Upper lobe of left lung (tissue), 6 donors: ENCODE measurements at places on chromosomes 16 and 17.
A peak's percentile ranks its signal among the peaks of the same experiment; 100 is the strongest.

DNA sequence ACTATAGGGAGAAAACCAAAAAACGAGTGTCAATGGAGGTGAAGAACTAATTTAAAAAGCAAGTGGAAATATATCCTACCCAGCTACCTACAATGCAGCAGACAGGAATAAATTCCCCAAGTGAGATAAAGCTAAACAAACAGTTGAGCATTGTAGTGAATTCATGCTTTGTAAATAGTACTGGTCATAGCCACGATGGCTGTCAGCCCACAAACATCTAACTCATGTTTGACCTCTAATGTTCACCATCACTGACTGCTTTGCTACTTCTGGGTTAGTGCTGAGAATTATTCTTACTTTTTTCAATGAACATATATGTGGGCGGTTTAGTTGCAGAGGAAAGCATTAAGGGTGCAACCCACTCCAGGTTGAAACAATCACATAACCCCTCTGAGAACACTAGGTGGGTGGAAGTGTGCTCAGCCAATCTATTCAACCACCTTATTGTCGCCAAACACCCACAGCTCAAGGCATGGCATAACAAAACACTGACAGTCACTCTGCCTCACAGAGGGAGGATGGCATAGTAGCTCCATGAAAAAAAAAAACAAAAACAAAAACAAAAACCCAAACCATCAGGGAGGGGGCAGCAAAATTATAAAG is 264.1 kb downstream of the ZFHX3 start:
- DNase-seq: no peak

- DNase-seq: peak; percentile 90
These were observed 77.1 kb downstream of the USP31 start for GRCh38 chr16:23072084-23072599.

- DNase-seq: no peak
These were observed 414.3 kb downstream of the MAF start for GRCh38 chr16:79186196-79186595.

DNA sequence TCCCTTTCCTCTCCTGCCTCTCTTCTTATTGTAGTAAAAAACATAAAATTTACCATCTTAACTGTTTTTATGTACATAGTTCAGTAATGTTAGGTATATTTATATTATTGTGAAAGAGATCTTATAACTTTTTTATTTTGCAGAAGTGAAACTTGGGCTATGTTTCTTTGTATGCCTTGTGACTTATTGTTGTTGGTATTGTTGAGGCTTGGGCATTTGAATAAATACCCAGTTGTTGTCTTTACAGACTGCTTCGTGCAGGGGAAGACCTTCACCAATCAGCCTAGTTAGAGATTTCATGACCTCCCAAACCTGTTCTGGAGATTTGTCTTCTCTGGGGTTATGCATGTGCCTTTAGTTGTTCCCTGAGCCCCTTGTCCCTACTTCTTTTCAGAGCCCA is 31.9 kb downstream of the REXO5 start:
- DNase-seq: no peak

DNA sequence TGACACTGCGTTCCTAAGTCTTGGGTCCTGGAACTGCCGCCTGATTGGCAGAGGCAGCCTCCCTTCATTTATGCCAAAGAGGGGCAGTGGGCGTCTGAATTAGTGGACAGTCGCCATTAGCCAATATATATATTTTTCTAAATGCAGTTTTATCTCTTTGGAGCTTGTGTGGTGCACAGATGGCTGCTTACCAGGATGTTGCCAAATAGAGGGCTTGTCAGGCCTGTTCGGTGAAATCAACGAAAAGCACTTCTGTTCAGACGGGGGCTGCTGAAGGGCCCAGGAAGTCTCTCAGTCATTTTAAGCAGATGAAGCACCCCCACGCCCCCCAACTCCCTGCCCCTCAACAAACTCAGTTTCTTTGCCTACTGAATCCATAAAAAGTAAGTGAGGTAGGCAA is 66.0 kb downstream of the RAP1GAP2 start:
- DNase-seq: no peak

DNA sequence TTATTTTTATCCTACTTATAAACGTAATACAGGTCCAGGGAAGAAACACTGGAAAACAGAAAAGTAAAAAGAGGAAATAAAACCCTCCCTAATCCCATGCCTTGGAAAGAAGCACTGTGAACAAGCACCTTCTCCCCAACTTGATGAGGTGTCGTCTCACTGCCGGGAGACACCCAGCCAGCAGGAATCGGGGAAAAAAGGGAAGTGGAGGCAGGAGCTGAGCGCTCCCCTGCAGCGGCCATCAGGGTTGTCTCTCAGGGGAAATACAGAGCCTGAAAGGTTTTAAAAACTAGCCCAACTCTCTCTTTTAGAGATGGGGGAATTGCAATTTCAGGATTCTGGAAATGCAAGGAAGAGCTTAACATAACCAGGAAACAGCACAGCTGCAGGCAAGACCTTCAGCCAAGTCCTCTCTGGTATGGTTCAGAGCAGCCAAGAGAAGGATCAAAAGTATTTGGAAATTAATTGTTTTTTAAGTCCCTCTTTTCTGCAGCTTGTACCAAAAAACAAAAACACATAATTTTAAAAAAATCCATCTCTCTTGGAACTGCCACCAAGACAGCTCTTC is 96.3 kb upstream of the RCVRN start:
- no peak for DNase-seq

GRCh38 chr16:46926470-46927225 is 42.5 kb downstream of the GPT2 start:
- no peak for DNase-seq

DNA sequence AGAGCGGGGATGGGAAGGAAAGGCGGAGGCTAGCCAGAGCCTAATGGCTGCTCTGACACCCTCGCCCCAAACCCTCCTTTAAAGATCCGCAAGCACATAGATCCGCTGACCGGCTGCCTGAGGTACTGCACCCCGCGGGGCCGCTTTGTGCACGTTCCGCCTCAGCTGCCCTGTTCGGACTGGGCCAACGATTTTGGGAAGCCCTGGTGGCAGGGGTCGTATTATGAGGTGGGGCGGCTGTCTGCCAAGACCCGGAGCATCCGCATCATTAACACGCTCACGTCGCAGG is 663 bp downstream of the CYB5D1 start:
- peak; percentile 28 for DNase-seq

GRCh38 chr16:83059237-83059636 is 432.5 kb downstream of the CDH13 start:
- DNase-seq: no peak

GRCh38 chr16:28090646-28091377 is 27.3 kb upstream of the GSG1L start:
- no peak for DNase-seq

DNA sequence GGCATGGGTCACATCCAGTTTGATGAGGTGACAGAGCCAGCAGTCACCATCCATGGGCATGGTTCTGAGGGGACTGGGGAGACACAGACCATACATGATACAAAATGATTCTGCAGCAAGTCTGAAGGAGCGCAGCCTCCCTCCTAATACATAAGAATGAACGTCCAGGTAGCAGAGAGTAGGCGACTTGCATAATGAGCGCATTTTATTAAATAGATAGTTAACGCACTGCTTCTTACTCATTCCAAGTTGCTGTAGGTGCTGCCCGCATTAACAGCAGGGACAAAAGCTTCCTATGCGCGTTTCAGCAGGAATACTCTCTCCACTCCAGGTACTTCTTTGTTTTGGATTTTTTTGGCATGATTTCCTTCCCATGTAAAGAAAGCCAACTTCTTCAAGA is 73.8 kb downstream of the SLC5A11 start:
- DNase-seq: no peak

DNA sequence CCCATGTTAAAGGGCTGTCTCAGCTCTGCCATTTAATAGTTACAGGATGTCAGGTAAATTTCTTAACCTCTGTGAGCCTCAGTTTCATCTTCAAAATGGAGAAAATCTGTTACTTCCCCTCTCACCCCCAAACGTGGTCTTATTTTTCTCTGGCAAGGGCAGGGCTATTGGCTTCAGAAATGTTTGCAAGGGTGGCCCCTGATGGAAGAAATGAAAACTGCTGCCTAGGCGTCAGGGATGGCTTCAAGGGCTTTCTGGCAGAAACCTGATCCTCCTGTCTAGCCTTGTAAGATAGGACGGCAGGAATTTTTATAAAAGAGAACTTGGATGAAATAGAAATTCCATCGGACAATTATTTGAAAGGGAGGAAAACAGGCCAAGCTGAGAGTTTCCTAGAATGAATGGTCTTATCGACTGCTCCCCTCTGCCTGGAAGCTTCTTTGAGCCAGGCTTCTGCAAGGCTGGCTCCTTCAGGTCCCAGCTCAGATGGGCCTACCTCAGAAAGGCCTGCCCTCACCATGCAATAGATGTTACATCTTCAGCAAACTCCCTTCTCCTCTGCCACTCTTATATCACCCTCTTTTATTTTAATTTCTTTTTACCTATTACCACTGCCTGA is 43.0 kb upstream of the TANGO6 start:
- DNase-seq: peak; percentile 55

DNA sequence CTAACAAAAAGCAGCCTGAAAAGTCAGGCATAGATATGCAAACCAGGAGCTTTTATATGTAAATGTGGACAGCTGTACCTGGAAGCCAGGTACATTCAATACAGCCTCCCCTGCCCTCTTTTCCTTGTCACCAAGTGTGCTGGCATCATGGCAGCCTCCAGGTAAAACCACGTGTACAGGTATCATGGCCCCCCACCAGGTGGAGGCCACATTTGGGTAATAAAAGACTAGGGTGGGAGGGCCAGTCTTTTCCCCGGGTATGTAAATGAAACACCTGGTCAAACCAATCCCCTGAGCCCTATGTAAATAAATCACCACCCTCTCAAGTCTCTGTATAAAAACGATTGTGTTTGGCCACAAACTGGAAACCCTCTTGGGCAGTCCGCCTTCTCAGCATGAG is 226.4 kb upstream of the GOT2 start:
- DNase-seq: no peak

DNA sequence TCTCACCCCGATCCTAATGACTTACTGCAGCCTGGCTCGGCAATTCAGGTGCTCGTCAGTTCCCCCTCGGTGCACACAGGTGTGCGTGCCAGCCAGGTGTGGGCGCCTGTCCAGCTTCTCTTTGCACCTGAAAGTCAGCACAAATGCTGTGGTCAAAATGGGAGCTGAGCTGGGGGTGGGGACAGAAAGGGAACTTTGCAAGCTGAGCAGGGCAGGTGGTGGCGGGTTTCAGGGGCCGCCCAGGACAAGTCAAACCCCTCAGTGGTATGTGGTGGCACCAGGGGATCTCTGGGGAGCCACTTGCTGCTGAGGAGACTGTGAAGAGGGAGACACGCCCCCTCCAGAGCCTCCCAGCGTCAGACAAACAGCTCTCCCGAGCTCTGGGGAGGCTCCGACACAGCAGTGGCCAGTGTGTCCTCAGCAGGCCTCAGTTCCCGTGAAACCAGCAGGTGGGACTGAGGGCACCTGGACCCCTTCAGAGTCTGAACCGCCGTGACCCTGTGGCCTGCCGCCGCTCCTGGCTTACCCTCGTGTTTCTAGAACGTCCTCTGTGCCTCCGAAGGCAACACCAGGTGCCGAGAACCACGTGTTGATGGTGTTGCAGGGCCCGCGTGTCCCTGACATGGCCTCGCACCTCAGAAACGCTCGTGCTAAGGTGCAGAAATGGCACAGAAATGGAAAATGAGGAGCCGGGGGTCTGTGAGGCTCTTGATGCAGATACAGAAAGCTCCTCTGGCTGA is 233.5 kb upstream of the TNRC6C start:
- no peak for DNase-seq

GRCh38 chr17:48062273-48062672 is 14.1 kb downstream of the NFE2L1 start:
- no peak for DNase-seq

DNA sequence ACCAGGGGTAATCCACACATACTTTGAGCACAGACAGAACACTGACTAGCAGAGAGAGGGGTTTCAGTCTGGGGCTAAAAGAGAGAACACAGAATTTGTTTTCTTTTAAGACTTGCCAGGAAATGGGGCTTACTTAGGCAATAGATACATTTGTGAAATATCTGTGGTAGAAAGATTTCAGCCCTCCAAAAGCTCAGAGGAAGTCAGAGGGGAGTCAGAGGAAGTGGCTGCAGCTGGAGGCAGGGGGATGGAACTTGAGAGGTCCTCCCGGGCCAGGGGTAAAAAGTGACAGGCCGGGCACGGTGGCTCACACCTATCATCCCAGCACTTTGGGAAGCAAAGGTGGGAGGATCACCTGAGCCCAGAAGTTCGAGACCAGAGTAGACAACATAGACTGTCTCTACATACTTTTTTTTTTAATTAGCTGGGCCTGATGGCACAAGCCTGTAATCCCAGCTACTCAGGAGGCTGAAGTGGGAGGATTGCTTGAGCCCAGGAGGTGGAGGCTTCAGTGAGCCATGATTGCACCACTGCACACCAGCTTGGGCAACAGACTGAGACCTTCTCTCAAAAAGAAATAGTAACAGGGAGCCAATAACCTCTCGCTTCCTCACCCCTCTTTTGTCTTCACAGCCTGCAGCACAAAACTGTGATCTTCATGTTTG is 49.9 kb downstream of the NLRC5 start:
- no peak for DNase-seq

DNA sequence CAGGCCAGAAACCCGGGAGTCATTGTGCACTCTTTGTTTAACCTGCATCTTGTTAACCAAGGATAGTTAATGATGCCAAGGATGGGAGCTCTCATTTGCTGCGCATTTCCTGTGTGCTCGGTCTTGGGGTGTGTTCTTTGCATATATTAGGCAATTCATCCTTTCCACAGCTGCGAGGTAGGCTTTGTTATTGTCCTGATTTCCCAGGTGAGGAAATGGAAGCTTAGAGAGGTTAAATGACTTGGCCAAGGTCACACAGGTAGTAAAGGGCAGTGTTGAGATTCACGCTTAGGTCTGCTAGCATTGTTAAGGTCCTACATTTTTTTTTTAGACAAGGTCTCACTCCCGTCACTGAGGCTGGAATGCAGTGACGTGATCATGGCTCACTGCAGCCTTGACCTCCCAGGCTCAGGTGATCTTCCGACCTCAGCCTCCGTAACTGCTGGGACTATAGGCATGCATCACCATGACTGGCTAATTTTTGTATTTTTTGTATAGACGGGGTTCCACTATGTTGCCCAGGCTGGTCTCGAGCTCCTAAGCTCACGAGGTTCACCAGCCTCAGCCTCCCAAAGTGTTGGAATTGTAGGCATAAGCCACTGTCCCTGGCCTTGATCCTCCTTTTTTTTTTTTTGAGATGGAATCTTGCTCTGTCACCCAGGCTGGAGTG is 5.0 kb upstream of the LRRC75A start:
- no peak for DNase-seq
